Stimulated activated CD8-positive, alpha-beta memory T cell treated with anti-CD3 and anti-CD28 coated beads, Interleukin-4, amount 100 ng/mL, for 1 hour (primary cell): ENCODE measurements at places on chromosomes 16 and 17.

GRCh38 chr16:25699069-25699468 lies 7.3 kb downstream of the HS3ST4 start:
- DNase-seq = no peak

DNA sequence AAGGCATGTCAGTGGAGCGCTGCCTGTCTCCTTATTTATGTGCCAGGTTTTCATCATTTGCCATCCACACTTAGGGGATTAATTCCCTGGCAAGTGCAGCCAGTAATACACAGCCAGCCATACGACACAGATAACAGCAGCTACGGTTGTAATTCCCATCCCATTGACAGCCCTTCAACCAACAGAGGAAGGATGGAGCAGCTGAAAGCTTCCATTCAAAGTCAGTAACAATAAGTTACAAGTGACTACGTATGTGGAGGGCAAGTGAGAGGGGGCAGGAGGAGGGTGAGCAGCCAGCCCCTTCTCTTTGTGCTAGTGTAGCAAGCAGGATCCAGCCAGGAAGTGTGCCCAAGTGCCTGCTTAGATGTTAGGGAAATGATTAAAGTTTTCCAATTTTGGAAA lies 53.8 kb upstream of the LYRM9 start:
- no peak for DNase-seq

DNA sequence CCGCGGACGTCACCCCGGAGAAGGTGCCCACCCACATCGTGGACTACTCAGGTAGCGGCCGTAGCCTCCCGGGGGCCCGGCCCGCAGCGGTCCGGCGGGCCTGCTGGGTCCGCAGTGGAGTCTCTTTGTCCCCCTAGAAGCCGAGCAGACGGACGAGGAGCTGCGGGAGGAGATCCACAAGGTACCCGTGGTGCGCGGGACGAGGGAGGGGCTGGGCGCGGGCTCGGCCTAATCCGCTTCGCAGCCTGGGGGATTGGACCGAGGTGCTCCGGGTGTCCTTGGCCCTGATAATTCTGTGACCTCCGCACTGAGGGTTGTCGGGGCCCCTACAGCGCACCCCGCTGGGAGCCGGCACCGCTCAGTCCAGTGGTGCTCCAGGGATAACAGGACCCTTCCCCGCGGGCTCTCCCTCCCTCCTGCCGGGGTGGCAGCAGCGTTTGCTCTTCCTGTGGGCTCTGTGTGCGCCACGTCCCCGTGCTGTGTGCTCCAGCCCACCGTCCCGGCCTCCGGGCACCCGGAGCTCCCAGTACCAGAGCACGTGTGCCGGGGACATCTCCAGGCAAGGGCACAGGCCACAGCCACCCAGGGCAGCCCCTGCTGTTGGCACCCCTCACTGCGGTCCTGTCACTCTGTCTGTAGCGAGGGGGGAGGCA lies 713 bp downstream of the RHOT2 start:
- DNase-seq = no peak

GRCh38 chr17:28571361-28572122 lies at the start of gene PIGS:
Gene PIGS, minus strand, starts transcription at chr17:28571524. Its CDS starts 28 bp downstream, at chr17:28571496.
- peak; percentile 84 for DNase-seq

DNA sequence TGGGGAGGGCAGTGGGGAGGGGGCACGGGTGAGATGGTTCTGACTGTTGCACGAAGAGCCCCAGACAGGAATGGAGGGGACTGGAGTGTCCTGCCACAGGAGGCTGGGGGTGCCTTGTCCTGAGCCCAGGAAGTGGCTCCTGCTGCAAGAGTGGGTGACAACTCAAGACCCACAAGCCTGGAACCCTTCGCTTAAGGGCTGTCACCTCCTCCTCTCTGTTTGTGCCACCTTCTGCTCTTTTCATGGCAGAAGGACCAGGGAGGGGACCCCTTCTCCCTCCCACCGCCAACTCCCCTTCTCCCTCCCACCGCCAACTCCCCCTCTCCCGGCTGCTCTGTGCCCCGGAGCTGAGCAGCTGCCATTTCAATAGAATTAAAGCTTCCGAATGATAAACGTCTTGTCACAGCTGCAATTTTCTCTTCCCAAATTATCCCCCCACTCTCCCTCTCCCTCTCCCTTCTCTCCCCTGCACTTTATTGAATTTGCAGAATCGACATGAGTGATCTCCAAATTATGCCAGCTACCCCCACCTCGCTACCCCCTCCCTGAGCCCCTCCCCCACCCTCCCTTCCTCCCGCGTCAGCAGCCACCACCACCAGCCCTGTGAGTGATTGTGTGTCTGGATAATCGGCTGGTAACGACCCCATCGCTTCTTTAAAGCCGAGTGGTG lies 13.7 kb downstream of the GJD3 start:
- no peak for DNase-seq

DNA sequence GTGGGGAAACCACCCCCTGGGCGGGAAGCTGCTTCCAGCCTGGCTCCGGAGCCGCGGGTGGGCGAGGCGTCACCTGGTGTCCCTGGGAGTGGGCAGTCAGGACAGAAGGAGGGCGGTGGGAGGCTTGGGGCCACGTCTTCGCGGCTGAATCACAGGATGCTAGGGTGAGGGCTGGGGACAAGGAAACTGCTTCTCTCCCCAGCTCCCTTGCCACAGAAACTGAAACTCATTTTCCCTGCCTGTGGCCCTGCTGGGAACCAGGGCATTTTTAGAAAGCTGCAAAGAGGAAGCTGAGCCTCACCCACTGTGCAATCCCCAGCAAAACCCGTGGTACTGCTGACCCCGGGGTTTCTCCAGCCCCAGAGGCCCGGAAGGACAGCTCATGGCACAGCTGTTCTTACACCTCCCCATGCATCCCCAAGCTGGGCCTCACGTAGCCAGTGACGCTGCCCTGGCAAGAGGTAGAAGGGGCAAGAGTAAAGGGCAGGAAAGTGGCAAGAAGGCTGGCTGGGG lies 8.2 kb downstream of the RHBDF2 start:
- no peak for DNase-seq

DNA sequence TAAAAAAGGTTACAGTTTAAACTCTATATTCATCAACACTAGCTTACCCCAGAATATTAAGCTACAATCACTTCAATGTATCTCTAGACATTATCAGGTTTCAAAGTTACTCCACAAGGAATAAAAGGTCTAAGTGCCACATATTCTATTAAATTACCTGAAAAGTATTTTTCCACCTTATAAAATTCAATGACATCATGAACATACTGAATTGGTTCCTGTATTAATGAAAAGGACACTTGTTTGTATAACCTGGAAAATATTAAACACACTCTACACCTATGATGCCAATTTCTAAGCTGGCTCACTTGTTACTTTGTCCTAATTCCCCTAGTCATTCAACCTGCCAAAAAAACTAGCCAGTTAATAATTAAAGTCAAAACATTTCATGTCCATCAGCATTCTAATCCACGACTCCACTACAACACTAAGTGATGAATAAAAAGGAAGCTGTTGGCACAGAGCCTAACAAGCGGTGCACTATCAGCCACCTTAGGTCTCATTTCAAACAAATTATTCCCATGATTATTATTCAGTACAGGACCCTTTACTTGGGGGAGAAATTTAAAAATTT lies 12.2 kb downstream of the MED13 start:
- DNase-seq = no peak

GRCh38 chr16:1223355-1224214 lies 1.5 kb downstream of the TPSG1 start:
- no peak for DNase-seq

GRCh38 chr17:83019376-83019775 lies 60.0 kb upstream of the METRNL start:
- no peak for DNase-seq

DNA sequence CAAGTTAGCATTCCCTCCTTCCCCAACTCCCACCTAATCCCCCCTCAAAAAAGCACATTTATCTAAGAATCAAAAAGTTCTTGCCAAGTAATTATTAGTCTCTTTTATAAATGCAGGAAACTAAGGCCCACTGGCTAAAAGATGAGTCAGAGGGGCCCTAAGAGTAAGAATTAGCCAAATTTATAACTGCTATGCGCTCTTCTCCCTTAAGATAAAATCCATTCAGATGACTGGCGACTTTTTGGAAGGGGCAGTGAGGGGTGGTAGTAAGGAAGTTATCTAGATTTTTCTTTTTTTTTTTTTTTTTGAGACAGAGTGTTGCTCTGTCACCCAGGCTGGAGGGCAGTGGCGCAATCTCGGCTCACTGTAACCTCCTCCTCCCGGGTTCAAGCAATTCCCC lies 17.1 kb downstream of the ZNF652 start:
- no peak for DNase-seq

- no peak for DNase-seq
Observed at GRCh38 chr16:21656795-21657768, 4.7 kb upstream of the IGSF6 start.

GRCh38 chr16:84786605-84787262 lies 33.1 kb upstream of the CRISPLD2 start:
- no peak for DNase-seq

DNA sequence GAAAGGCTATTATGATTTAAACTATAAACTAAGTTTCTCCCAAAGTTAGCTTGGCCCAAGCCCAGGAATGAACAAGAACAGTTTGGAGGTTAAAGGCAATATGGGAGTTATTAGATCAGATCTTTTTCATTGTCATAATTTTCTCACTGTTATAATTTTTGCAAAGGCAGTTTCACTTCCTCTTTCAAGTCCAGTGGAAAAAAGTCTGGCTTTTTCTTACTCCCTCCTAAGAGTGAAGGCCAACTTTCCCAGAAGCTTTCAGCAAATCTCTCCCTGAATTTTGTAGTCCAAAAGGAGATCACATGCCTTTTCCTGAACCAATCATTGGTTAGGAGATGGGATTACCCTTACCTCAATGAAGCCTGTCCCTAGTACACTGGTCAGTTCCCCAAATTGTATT lies 9.1 kb upstream of the BLMH start:
- no peak for DNase-seq

- no peak for DNase-seq
Observed at GRCh38 chr16:15052747-15053476, 3.0 kb downstream of the NTAN1 start.

- no peak for DNase-seq
Observed at GRCh38 chr16:69107316-69107962, 2.0 kb downstream of the HAS3 start.

DNA sequence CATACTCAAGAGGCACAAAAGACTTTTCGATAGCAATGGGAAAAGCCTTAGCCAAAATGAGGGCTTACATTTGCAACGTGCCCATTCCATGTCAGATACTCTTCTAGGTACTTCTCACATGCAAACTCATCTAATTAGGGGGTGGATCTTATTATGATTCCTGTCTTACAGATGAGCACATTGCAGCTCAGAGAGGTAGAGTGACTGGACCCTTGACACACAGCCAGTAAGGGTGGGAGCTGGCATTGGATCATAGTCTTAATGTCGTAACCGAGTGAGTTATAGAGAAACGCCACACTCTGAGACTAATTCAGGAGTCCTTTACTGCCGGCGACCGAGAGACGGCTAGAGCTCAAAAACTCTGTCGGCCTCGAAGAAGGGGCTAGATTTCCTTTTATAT lies 78.8 kb upstream of the GRIN2A start:
- no peak for DNase-seq

DNA sequence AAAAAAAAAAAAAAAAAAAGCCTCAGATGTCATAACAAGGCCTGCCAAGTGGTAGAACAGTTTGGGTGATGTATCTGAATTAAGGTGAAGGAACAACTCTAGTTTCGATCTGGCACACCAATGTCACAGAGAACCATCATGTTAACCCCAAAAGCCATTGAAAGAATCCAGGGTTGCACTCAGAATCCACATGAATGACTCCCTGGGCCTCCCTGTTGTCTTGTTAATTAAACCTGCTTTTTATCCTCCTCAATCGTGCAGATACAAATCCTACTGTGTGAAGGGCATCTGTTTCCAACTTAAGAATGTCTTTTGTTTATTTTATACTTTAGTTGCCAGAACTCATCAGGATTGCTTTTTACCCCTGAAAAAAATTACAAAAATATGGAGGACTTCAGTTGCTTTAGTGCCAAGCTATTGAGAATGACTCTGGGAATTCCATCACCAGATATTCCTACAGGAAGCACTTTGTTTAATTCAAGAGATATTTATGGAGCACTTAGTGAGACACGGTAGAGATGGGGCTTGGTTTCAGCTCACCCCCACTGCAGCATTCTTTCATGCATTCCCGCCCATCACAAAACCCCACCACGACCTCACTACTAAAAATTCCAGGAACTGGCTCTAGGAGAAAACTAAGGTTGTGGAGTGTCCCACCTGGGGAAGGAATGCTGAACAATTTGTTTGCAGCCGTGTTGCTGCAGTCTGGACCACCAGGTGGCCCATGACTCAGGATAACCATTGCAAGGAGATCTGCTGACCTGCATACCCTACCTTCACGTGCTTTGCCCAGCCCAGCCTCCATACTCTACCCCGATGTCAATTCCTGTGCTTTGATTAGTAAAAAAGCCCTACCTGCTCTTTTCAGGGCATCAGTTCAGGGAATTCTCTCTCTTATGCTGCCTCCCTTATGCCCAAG lies 63.8 kb upstream of the GPRC5B start:
- no peak for DNase-seq

DNA sequence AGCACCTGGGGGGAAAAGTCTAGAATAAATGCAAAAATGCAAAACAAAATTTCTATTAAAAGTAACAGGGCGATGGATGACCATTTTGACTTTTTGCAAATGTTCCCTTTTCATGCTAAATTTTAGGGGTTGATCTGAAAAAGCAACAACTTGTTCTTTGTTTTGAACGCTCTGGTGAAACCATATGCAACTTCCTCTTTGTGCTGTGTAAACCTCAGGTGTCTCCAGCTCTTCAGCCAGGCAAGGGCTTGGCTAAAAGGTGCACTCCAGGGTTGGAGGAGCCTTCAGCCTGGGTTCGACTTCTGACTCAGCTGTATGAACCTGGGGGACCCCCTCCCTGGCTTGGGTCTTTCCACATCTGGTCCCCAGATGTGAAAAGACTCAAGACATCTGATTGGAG lies 9.5 kb downstream of the IRF8 start:
- DNase-seq = no peak

- DNase-seq = no peak
Observed at GRCh38 chr16:47493381-47494337, 32.5 kb downstream of the PHKB start.

GRCh38 chr17:75876938-75877751 lies 1.2 kb downstream of the TRIM47 start:
- no peak for DNase-seq

GRCh38 chr16:35598696-35599332 lies 2139.4 kb downstream of the TP53TG3F start:
- no peak for DNase-seq

DNA sequence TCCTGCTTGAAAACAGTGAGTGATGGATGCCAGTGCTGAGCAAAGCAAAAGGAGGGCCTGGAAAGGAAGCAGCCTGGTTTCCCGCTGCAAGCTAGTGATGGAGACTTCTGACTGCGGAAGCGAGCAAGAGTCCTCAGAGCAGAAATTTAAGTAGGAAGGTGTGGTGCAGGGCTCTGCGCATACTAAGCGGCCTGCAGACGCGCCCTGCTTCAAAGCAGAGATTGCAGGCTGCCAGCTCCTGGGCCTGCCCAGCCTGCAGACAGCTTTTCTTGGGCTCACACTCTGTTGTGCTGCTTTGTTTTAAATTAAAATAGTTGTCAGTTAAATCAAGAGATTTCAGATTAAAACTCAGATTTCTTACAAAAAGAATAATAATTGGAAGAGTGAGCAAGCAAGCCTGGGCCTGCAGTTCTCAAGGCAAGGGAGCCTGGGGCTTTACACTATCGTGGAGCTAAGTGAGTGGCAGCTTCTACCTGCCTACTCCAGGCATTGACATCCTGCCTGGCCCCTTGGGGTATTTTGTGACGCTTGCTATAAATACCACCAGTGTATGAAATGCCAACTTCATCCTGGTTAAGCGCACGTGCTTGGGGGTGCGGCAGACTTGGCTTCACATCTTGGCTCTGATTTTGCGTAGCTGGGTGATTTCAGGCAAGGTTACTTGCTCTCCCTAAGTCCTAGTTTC lies 237.3 kb downstream of the XYLT1 start:
- no peak for DNase-seq

GRCh38 chr17:7072406-7072805 lies 7.6 kb downstream of the CLEC10A start:
- no peak for DNase-seq

- no peak for DNase-seq
Observed at GRCh38 chr16:52073024-52073423, 473.9 kb downstream of the TOX3 start.
